ENCODE measurements at places on chromosomes 11 and 22.

- no peak for DNase-seq
Measured at GRCh38 chr11:95451682-95452081, 220.7 kb upstream of the SESN3 start.

DNA sequence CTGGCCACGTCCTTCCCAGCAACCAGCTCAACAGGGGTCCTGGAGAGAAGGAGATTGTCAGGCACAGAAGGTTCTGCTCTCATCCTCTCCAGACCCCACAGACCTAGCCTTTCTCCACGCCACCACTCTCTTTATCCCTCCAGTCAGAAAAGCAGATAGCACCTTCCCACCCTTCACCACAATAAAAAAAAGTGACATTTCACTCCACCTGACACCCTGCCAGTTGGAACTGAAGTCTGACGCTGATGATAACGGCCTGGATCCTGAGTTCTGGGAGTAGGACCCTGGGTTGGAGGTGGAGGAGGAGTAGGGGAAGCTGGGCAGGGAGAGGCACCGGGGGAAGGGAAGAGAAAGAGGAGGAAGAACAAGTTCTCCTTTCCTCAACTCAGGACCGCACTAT lies 127.5 kb upstream of the ANO1 start:
- no peak for DNase-seq

DNA sequence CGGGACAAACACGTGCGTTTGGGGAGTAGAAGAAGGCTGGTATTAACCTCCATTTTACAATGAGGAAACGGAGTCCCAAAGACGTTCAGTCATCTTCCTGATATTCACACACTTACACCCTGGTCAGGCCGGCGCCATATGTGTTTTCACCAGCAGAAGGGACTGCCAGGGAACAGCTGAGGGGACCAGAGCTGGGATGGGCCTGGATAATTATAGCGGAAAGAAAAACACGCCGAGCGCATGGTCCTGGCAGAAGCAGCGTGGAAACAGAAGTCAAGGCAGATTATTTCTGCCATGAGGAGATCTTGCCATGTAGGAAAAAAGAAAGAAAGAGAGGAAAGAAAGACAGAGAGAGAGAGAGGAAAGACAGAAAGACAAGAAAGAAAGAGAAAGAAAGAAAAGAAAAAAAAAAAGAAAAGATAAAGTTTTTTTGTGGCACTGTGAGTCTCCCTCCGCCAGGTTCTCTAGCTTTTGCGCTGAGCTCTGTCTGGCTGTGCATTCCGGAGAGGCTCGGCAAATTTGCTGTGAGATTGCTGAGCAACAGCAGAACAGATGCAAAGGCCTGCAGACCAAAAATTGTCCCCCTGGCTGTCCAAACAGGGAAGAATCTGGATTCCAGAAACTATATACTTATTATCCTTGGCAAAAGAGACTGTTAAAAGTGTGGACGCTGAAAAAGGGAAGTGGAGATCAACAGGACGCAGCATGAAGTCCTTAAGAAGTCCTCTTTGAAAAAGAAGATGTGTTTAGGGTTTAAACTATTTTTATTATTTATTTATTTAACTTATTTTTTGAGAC lies 1.3 kb upstream of the UCP2 start:
- DNase-seq = no peak

DNA sequence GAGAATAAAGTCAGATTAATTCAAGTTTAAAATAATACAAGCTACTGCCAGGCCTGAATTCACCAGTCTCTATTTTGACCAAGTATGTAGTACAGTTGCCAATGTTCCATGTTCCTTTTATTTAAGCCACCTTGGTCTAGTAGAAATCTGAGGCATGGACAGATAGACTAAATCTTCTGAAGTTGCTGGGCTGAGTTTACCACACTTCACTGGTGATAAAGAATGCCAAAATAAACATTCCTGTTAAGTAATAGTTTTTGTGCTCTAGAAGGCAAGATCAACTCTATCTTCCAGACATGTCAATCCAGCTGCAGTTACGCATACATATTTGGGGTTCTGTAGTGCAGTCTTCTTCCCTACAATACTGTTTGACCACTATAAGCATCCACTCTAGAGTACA lies 83.9 kb upstream of the C11orf87 start:
- DNase-seq = no peak

GRCh38 chr11:131077340-131077739 lies 161.1 kb upstream of the SNX19 start:
- DNase-seq = no peak

DNA sequence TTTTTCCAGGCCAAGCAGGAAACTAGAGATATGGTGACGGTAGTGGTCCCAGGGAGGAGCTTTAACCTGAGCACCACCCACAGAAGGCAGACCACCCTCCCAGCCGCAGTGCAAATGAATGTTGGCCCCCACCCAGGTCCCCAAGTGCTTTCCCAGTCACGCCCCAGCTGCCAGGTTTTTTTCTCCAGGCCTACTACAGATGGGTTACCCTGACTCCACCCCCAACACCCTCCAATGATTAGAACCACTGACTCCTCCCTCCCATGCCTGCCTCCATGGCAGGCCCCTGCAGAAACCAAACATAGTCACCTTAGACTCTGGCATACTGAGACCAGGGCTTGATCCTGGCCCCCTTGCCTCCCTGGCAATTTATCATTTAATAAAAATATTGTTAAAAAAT lies 58.7 kb upstream of the CHST1 start:
- DNase-seq = no peak

DNA sequence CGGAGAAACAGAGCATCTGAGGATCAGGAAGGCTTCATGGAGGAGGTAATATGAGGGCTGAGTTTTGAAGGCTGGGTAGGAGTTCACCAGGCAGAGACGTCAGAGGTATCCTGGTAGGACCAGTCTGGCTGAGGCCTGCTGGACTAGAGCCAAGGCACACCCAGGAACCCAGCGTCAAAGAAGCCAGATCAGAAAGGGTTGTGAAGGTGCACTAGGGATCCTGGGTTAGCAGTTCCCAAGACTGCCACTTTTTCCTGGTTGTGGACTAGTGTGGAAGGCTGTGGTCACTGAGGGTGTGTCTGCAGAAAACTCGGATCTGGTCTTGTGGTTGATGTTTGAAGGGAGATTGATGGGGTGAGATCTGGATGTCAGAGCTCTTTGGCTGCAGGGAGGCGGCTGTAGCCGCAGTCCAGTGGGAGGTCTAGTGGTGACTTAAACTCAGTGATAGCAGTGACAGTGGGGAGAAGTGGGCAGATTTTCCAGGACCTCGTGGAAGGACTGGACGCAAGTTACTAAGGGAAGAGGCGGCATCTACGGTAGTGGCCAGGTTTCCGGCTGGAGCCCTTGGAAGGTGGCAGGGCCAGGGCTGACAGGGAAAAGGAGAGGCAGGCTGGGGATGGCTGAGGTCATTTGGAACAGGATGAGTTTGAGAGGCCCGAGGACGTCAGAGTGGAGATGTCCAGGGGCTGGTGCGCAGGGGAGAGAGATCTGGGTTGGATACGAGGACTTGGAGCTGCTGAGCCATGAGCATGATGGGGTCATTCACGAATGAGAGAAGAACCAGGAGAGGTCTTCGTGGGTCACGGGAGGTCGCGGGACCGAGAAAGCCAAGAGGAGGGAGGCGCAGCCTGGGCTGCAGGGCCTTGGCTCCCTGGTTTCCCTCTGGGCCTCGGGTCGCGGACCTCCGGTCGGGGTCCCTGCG lies 10.9 kb downstream of the RELA start:
- DNase-seq = no peak

Data from T-helper 9 cell (primary cell).